ENCODE measurements at places on chromosomes 2 and 18.

- DNase-seq, result no peak
Observed at GRCh38 chr2:237648016-237648381, 20.6 kb downstream of the LRRFIP1 start.

GRCh38 chr18:51235009-51235789, 37.7 kb upstream of the MEX3C start:
- no peak for DNase-seq

DNA sequence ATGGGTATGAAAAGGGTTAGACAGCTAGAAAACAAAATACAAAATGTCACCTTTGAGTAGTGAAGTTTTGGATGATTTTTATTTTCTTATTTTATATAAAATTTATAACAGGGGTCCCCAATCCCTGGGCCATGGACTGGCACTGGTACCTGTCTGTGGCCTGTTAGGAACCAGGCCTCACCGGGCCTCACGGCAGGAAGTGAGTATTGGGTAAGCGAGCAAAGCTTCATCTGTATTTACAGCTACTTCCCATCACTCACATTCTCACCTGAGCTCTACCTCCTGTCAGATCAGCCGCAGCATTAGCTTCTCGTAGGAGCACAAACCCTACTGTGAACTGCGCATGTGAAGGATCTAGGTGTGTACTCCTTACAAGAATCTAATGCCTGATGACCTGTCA, 202.8 kb upstream of the TWIST2 start:
- DNase-seq, result no peak

GRCh38 chr2:6919901-6920742, 2.9 kb downstream of the RNF144A start:
- DNase-seq, result no peak

- no peak for DNase-seq
Observed at GRCh38 chr2:104213758-104214157, 640.2 kb upstream of the POU3F3 start.

DNA sequence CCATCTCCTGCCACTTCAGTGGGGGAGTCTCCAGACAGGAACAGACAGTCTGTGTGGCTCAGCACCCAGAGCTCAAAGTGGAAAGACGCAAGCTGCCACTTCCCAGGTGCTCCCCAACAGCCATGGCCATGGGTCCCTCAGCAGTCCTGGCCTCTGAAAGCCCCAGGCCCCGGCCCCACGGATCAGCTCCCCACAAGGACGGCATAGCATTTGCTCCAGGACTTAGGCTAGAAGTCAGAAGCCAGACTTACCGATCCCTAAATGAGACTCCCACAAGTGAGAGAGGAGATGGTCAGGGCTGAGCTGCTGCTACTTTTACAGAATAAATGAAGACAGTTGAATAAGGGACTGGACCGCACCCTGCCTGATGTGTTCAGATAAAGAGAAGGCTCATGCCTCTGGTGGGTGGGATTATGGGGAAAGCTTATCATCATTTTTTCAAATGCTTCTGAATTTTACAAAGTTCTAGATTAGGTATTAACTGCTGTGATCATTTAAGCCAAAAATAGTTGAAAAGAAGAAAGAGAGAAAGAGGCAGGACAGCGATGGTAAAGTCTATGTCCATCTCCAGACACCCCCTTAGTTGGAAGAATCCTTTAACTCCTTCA, 50.5 kb downstream of the ADD2 start:
- DNase-seq, result no peak

DNA sequence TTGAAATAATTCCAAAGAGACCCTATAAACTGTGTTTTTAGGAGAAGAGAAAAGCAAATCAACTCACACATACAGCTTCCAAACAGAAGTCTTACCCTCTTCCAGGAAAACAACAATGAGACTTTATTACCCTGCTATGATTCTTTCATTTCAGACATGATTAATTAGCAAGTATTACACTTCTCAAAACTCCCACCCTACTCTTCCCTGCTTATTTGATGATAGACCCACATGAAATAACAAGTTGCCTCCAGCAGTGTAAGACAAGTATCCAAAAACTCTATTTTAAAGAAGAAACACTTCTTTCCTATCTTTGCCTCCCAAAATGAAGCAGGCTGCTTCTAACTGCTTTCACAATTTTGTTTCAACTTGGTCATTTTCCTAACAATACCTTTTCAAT, 4.1 kb downstream of the FIGN start:
- DNase-seq, result no peak

GRCh38 chr18:48290162-48290926, 118.8 kb downstream of the ZBTB7C start:
- DNase-seq, result no peak

DNA sequence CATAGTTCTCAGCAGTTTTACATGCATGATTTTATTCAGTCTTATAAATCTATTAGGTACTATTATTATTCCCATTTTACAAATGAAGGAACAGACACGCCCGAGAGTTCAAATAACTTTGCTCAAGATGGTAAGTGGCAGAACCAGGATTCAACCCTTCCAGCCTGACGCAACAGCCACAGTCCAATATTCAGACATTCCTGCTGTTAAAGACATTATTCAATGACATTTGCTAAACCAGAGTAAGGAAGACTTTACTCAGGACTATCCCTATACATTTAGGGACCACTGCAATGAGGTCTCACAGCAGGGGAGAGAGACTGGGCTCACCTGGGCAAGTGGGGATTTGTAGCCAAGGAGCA, 29.4 kb upstream of the IGFBP2 start:
- DNase-seq, result no peak

GRCh38 chr2:62857139-62857931, 151.8 kb downstream of the EHBP1 start:
- DNase-seq, result no peak
